Erythroblast (primary cell): ENCODE measurements at places on chromosomes 1 and 21.

- DNase-seq = no peak
These were observed 113.0 kb downstream of the PAPPA2 start for GRCh38 chr1:176575991-176576390.

DNA sequence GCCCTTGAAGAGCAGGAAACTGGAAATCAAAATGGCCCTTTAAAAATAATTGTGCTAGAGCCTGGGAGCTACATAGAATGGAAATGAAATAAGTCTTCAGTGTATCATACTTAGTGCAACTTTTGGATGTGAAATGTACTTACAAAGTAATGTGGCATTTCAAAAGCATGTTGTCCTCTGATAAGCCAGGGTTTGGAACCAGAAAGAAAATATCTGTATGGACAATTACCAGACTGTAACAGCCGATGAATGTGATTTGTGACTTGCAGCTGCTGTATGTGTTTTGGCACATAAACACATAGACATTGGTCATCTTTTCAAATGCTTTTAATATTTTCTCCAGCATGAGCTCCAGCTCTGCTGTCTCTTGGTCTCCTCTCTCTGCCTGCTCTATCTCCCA lies 546.4 kb downstream of the OMA1 start:
- DNase-seq = no peak

DNA sequence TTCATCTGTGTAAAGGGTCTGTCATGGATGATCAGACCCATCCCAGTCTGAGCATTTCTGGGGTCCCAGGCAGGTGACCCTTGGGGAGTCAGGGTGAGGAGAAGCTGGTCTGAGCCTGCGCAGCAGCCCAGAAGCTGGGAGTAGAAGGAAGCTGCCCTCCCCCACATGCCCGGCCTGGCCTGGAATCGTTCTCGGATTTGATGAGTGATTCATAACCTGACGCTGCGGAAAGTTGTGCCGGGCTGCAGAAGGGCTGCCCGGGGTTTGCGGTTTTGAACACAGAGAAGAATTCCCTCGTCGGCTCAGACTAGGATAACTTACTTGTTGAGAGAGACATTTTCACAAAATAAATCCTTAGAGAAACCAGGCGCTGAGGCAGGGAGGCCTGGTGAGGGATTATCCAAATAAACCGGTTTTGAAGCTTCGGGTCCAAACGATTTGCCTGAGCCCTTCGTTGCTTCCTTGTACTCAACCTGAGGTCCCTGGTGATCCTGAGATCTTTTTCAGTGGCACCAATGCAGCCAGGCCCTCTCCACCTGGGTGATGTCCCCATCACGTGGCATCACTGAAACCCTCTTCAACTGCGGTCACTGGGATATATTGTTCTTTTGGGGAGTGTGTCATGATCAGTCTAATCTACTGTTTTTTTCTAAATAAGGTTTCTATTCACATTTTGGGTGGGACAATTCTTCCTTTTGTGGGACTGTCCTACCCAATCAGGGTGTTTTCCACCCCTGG lies 29.2 kb downstream of the EPHB2 start:
- no peak for DNase-seq

GRCh38 chr1:207228987-207229386 lies 92.5 kb upstream of the CD55 start:
- DNase-seq = no peak
